ENCODE measurements at places on chromosomes 7 and 10. TPM values are rescaled to one million over a fixed set of nuclear protein-coding genes. Genes with fewer than 3 reads are reported as not detected.

DNA sequence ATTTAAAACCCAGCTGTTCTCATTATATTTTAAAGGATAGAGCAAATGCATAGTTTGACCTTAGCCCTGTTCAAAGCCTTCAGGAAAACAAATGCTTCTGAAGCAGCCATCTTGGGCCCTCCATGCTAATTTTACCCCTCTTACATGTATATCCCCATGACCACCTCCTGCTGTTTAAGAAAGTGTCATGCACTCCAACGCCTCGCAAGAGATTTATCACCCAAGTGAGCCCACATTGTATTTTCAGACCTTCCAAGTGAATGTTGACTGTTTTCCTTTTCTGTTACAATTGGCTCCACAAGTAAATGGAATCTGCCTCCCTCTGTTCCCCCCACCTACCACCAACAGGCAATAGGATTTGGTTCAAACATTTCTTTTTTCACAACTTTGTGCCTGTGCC lies 5.3 kb downstream of the TMEM72 start:
- H3K27me3 ChIP-seq = no peaks in the 10 kb centered on the region
- H3K27ac ChIP-seq = no peak overlapping the region
- H3K36me3 ChIP-seq = no peaks in the 10 kb centered on the region
- peaks cover 29% of the 10 kb centered on the region for H3K4me1 ChIP-seq
- no peak overlapping the region for H3K4me3 ChIP-seq
- no peak for DNase-seq

GRCh38 chr7:86949052-86949778 lies 110.2 kb downstream of the ELAPOR2 start:
- H3K27ac ChIP-seq = no peak overlapping the region
- no peak for DNase-seq
- no peak overlapping the region for H3K4me3 ChIP-seq
- H3K27me3 ChIP-seq = no peaks in the 10 kb centered on the region
- no peaks in the 10 kb centered on the region for H3K4me1 ChIP-seq

- DNase-seq = peak; percentile 61
- H3K27ac ChIP-seq = peak overlapping the region; percentile 95
- peaks cover 12% of the 10 kb centered on the region for H3K36me3 ChIP-seq
Measured at GRCh38 chr10:6473430-6473829, 106.6 kb downstream of the PRKCQ start.

DNA sequence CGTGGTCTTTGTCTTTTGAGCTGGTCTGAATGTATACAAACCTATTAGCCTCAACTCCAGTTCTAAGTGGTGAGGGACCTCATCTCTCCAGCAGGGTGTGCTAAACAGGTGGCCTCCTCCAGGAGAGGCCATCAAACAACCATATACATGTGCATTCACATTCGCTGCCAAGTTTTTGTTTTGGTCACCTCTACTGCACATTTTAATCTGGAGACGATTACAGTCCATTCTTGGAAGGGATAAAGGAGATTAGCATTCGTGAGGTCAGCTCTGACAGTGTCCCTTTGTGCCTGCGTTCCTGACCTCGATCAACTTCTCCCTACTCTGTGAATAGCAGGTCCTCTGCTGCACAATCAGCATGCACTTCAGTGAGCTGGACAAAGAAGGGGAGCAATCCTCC lies 60.8 kb downstream of the RHOBTB1 start:
- peak; percentile 46 for DNase-seq
- H3K27me3 ChIP-seq = no peaks in the 10 kb centered on the region
- no peaks in the 10 kb centered on the region for H3K4me1 ChIP-seq
- H3K27ac ChIP-seq = no peak overlapping the region

DNA sequence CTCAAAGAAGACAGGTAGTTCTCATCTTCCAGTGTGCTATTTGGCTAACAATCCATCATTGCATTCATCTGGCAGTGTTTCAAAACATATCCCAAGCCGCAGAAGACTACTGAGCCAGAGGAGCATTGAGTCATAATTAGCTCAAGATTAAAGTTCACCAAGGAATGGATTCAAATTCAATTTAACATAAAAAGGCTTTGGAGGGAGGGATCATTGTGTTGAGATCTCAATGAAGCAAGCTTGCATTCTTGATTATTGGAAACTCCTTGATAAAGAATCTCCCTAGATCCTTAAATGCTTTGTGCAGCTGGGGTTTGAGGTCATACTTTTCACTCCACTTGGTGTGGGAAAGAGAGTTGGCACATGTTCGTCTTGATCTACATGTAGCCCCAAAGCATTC lies 142.8 kb upstream of the SEMA3A start:
- H3K36me3 ChIP-seq = no peaks in the 10 kb centered on the region
- no peak overlapping the region for H3K4me3 ChIP-seq
- H3K4me1 ChIP-seq = no peaks in the 10 kb centered on the region
- no peak for DNase-seq

DNA sequence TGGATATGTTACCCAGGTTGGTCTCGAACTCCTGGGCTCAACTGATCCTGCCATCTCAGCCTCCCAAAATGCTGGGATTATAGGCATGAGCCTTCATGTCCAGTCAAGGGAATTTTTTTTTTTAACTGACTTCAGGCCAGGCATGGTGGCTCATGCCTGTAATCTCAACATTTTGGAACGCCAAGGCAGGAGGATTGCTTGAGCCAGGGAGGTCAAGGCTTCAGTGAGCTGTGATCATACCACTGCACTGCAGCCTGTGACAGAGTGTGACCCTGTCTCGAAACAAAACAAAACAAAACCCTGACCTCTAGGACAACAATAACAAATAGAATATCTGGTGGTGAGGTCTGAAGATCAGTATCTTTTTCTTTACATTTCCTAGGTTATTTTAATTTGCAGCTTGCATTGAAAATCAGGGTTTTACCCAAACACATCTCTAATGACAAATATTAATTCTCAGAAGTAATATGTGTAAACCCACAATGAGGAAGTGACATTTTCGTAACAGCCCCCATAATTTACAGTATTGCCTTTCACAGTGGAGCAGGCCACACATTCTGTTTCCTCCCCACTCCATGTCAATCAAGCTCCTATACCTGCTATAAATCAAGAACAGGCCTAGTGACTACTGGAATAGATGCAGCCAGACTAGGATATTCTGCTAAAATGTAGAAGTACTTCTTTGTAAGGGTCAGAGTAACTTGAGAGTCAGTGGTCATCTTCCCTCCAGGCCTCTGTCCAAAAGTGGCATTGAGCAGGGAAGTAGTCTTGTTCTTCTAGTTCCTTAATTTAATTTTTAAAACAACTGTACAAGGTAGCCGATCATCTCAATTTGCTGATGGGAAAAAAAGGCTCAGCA lies 43.3 kb upstream of the ECHDC3 start:
- H3K27me3 ChIP-seq = no peaks in the 10 kb centered on the region
- no peaks in the 10 kb centered on the region for H3K36me3 ChIP-seq
- peaks cover 6% of the 10 kb centered on the region for H3K4me1 ChIP-seq
- no peak overlapping the region for H3K27ac ChIP-seq

DNA sequence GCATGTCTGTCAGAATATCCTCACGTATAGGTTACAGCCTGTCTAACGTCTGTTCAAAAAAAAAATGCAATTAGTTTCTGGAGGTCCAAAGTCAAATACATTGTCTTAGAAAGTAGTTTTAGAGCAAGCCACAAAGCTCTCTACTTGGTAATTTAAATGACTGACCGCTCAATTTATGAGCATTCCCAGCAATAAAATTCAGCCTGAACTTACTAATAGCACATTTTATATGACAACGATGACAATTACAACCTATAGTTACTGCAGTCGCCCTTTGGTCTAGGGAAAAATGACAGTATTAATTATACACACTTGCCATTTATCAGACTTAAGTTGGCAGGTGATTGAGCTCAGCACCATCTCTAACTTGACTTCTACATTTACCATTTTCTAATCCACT lies 425.8 kb upstream of the STEAP1 start:
- no peak for DNase-seq
- no peak overlapping the region for H3K27ac ChIP-seq

- no peaks in the 10 kb centered on the region for H3K36me3 ChIP-seq
- no peak overlapping the region for H3K4me3 ChIP-seq
- peak; percentile 22 for DNase-seq
- no peaks in the 10 kb centered on the region for H3K4me1 ChIP-seq
Measured at GRCh38 chr10:60611291-60611747, 167.0 kb upstream of the CDK1 start.

GRCh38 chr7:3168869-3169268 lies 125.2 kb upstream of the CARD11 start:
- no peak overlapping the region for H3K27ac ChIP-seq
- H3K4me3 ChIP-seq = no peak overlapping the region
- peaks cover 6% of the 10 kb centered on the region for H3K27me3 ChIP-seq

DNA sequence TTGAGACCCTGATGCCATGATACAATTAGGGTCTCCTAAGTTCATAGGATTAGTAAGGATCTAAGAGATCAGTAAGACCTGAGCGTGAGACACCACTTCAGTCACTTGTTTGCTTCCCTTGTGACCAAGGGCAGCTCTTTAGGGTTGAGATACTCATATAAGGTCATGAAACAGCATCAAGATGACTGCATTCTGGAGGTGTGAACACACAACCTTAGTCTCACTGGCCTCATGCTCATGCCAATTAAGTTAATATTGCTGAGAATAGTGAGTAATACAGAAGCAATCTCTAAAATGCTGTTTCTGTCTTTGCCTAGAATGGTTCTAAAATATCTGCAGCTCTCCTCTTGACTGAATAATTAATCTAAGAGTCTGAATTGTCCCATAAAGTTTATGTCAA lies 39.6 kb upstream of the KLHL7 start:
- H3K4me3 ChIP-seq = no peak overlapping the region
- no peak for DNase-seq
- H3K4me1 ChIP-seq = peaks cover 5% of the 10 kb centered on the region
- no peak overlapping the region for H3K27ac ChIP-seq
- no peaks in the 10 kb centered on the region for H3K36me3 ChIP-seq
- no peaks in the 10 kb centered on the region for H3K27me3 ChIP-seq

DNA sequence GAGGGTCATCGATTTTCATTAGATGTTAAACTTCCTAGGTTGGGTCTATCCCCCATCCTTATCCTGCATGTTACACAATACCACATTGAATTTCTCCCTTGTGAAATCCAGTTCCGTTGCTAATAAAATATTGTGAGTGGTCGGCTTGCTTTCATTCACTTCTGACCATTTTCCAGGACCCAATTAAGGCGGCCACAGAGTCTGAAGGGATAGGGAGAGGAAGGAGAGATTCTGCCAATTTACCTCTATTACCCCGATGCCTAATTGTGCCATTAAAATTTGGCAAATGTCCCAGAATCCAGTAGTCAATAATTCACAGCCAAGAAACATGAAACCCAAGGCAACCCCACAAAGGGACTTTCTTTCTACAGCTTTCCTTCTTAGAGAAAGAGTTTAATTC lies 129.9 kb downstream of the IPMK start:
- H3K36me3 ChIP-seq = no peaks in the 10 kb centered on the region
- H3K4me3 ChIP-seq = no peak overlapping the region
- no peaks in the 10 kb centered on the region for H3K4me1 ChIP-seq
- H3K27ac ChIP-seq = no peak overlapping the region
- no peak for DNase-seq

GRCh38 chr7:1900847-1901246 lies 230.8 kb downstream of the ELFN1 start:
- peaks cover 6% of the 10 kb centered on the region for H3K36me3 ChIP-seq
- H3K27me3 ChIP-seq = no peaks in the 10 kb centered on the region
- DNase-seq = no peak
- no peak overlapping the region for H3K27ac ChIP-seq

DNA sequence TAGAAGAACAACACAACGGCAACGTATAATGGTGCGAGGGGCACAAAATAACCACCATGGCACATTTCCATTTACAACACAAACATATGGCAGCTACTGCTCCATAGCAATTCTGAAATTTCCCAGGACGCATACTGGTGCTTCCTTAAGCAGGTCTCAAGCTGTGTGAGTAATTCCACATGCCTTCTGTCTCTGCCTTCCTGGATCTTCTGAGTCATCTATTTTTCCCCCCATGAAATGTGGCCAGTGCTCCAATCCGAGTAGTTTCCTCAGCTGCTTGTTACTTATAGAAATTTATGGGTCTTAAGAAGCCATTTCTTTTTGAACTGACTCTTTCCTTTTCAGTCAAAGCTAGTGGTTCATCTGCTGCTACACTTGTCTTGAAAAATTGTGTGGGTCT lies 256.6 kb upstream of the KLF6 start:
- no peaks in the 10 kb centered on the region for H3K4me1 ChIP-seq
- no peaks in the 10 kb centered on the region for H3K27me3 ChIP-seq
- H3K4me3 ChIP-seq = no peak overlapping the region

The SHTN1 gene
- total RNA-seq = 18.6 TPM

The ZNF239 gene
- 13.7 TPM for total RNA-seq

The TMEM229A gene
- not detected for total RNA-seq

The ELFN1 gene
- total RNA-seq = 0.45 TPM

The TAF5 gene
- 9.3 TPM for total RNA-seq

The EIF5AL1 gene
- 0.31 TPM for total RNA-seq

All from K562 (cell line).